SHP77 treated with DMSO at 0.1 percent for 48 hours (cell line): ENCODE measurements at places on chromosomes 12 and 14.
A peak's percentile ranks its signal among the peaks of the same experiment; 100 is the strongest.

- DNase-seq: no peak
These were observed 76.4 kb downstream of the FOXN4 start for GRCh38 chr12:109232731-109233130.

GRCh38 chr12:20494851-20495250 is 126.5 kb downstream of the PDE3A start:
- DNase-seq: no peak

DNA sequence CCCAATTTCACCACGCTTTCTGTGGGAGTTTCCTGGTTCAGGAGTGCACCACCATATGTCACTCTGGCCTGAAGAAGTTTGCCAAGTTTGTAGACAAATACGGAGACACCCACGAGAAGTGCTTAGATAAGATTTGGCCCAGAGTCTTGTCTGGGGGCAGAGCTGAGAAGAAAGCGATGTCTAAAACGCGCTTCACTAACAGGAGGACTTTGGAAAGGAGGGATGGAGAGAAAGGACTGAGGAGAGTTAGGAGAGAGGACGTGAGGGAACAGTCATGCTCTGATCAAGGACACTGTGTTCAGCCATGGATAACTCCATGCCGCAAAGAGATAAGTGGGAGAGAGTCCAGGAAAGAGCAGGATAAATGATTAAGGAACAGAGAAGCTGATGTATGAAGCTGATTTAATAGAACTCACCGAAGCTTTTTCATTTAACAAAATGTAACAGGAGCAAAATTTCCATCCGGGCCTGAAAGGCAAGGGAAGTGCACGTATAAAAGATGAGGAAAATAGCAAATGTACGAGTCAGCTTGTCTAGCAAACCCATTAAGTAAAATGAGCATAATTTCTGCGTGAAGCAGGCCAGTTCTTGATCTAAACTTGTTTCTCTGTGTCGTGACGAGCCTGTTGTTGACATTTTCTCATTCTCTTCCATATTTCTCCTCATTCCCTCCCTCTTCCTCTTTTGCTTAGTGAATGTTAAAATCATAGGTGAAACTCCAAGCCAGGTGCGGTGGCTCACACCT is 23.4 kb upstream of the MAP3K9 start:
- no peak for DNase-seq

GRCh38 chr14:100408350-100409002 is 85.3 kb downstream of the SLC25A47 start:
- DNase-seq: peak; percentile 46

GRCh38 chr12:124045671-124046455 is 72.8 kb downstream of the ZNF664 start:
- no peak for DNase-seq

GRCh38 chr12:68832504-68832867 is 24.5 kb downstream of the MDM2 start:
- no peak for DNase-seq

DNA sequence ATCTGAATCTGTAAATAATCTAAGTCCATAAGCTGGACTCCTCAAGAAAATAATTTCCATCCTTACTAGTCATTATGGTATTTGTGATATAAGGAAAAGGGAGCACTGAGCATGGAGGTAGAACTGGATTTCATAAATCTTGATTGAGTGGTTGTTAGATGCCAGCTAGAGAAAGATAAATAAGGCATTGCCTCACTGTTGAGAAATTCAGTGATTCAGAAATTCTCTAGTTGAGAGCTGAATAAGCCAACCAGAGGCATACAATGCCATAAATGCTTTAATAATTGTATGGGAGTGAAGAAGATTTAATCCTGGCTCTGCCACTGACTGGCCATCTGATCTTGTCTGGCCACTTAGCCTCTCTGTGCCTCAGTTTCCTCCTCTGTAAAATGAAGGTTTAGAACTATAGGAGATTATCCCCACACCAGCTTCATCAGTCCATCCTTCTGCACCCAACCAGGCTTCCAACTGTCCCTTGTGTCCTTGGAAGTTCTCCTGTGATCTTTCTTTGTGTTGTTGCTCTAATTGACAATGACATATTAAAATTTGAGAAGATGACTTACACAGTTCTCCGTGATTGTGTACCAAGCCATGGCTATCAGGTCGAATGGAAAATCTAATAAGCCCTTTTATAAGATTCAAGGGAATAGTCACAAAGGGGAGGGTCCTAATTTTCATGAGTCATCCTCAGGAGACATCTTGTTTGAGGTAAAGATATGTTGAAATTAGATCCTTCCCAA is 394.3 kb downstream of the EGLN3 start:
- no peak for DNase-seq

GRCh38 chr12:64459394-64459891 is 7.5 kb downstream of the TBK1 start:
- no peak for DNase-seq

DNA sequence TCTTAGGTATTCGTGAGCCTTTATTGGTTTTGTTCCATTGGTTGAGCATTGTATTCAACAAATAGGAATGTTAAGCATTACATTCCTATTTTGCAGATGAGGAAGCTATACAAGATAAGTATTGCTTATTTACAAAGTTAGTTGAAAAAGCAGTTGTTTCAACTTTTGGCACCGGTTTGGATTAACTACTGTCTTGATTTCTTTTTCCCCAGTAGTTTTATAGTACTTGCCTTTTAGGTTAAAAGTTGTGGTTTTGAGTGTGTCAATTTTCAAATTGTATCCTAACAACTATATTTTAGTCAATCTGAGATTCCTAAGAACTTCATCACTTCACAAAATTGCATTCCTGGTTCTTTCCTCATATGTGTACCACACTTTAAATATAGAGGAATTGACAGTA is 23.8 kb upstream of the MBIP start:
- DNase-seq: no peak

- no peak for DNase-seq
These were observed 111.9 kb downstream of the CCDC60 start for GRCh38 chr12:119446459-119446858.

GRCh38 chr12:75660107-75660530 is 148.7 kb upstream of the KRR1 start:
- no peak for DNase-seq

- no peak for DNase-seq
These were observed 21.5 kb upstream of the YARS2 start for GRCh38 chr12:32777159-32777558.

DNA sequence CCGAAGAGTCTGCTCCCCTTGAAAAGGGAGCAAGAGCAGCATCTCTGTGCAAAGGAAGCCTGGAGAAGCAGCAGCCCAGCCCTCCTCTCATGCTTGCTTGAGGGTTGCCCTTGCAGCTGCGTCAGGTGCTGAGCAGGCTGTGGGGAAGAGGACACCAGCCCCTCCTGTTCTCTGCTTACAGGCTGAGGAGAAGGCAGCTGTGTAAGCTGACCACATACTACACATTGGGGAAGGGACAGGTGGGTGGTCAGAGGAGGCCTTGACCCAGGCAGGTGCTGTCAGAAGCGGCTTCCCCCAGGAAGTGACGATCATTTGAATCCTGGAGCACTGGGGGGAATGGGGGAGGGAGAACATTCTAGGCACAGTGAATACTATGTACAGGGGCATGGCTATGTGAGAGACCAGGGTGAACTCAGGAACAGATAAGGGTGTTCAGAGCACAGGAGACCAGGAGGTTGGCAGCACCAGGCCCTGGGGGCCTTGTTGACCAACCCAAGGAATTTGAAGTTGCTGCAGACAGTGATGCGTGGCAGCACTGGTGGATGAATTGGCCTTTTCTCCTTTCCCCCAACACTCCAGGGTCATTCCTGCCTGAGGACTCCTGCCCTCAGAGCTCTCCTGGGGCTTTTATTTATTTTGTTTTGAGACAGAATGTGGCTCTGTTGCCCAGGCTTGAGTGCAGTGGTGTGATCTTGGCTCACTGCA is 2.7 kb upstream of the KLC1 start:
- DNase-seq: peak; percentile 94

GRCh38 chr12:96948782-96949181 is 41.7 kb downstream of the NEDD1 start:
- no peak for DNase-seq

- no peak for DNase-seq
These were observed 170.5 kb downstream of the NDUFA12 start for GRCh38 chr12:94832780-94833681.

DNA sequence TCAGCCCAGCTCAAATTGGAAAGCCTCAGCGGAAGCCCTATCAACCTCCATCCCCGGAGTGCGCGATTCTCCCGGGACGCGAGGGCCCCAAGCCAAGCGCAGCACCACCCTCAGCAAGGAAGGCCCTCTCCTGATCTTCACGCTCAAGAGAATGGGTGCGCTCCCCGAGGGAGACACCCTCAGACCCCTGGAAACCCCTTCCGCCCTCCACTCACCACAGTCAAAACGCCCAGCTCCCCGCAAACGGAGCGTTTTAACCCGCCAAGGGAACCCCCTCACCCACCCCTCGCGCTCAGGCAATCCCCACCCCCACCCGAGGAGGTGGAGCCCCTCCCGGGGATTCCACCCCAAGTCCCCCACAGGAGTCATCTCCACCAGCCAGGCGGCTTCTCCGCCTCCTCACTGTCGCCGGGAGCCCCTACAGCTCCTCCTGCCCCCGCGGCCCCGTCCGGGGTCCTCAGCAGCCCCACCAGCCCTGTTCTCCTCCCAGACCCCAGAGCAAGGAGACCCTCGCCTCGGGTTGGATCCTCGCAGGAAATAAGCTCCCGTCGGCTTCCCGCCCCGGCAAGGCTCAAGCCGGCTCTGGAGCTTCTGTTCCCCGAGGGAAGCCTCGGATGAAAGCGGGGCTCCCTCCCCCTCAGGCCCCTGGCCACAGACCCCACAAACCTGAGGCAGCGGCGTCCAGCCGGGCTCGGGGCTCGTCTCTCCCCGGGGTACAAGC is 507 bp downstream of the BAZ2A start:
- no peak for DNase-seq

DNA sequence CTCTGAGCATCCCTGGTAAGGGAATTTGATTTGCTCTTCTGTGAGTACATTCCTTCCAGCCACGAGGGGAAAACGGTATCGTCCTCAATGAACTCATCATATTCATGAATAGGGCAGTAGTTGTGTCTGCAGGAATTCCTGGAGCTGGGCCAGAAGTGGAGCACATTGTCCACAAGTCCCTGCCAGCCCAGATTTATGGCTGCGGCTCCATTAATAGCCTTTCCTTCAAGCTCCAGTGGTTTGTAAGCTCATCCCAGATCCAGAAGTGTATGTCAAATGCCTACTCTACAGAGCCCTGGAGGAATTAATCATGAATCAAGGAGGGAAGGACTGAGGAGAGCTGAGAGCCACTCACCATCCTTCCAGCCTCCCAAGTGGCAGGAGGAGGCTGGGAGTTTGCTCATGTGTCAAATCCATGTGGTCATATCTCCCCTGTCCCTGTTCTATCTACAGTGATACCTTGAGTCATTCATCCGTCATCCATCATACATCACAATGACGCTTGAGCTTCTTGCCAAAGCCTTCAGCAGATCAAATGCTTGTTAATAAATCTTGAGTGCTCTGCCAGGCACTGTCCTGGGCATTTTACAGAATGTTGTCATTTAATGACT is 65.5 kb downstream of the SVOP start:
- peak; percentile 86 for DNase-seq

- DNase-seq: no peak
These were observed 500 bp downstream of the GPR137C start for GRCh38 chr14:52553002-52553670.

- no peak for DNase-seq
These were observed 113.8 kb downstream of the KCNK10 start for GRCh38 chr14:88209273-88209672.

- DNase-seq: no peak
These were observed at the start of gene FAIM2 for GRCh38 chr12:49903700-49904423. Gene FAIM2, minus strand, starts transcription at chr12:49903900. Its CDS starts 108 bp downstream, at chr12:49903792.

DNA sequence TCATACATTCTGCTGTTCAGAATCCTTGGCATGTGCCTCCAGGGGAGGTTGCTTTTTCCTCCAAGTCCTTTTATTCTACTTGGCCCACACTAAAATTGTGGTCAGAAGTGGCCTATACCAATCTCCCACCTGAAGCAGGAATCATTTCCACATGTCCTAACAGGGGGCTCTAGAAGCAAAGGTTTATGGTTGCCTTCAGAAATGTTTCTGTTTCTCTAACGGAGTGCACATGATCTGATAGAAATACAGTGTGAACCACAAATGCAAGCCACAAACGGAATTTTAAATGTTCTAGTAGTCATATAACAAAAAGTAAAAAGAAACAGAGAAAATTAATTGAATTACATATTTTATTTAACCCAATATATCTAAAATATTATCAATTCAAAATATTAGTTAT is 4.0 kb downstream of the PTGER2 start:
- DNase-seq: no peak

DNA sequence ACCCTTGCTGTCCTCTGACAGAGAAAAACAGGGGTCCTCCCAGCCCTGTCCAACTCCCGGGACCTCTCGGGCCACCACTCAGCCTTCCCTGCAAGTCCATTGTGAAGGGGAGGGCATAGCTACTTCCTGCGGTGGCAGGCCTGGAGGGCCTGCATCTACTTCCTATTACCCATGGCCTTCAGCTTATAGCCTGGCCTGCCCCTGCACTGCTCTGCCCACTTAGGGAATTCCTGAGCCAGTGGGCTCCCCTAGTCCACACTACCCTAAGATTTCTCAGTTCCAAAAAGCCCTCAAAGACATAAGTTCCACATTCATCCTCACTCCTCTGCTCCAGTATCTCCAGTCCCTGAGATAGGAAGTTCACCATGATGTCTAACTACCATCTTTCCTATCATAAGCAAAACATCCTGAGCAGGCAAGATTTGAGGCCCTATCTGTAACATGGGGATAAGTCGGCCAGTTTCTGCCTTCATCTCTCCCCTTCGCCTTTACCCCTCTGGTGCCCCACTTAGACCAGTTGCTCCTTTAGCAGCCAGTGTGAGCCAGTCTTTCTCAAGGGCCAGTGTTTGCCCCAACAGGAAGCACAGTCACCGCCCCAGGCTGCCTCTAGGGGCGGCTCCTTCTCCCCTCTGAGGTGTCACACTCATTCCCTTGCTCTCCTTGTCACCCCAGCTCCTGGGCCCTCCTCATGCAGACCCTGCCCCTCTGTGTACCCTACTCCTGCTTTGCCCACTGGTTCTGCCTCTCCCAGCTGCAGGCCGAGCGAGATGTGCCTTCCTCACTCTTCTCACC is 10.9 kb downstream of the HDAC7 start:
- DNase-seq: no peak

DNA sequence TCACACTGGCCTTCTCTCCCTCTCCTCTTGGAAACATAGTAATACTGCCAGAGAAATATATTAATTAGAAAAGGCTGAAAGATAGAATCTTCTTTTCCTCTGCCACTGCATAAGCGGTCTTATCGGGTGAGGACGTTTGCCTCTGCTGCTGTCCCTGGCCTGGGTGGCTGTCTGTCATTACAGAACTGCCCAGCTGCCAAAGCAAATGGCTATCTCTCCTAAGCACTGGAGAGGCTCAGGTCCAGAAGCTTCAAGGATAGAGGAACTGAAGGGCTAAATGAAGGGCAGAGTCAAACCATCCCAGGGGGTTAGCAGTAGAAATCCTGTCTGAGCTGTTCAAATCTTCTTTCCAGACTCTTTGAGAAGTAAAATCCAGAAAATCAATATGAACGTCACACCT is 198.6 kb upstream of the CAND1 start:
- DNase-seq: no peak

- DNase-seq: no peak
These were observed 75.2 kb upstream of the MYL2 start for GRCh38 chr12:110995615-110996014.
